ENCODE measurements at places on chromosomes 3 and 15.
A peak's percentile ranks its signal among the peaks of the same experiment; 100 is the strongest.

- DNase-seq: no peak
Observed at GRCh38 chr15:91318516-91318915, 218.5 kb downstream of the SV2B start.

GRCh38 chr3:53346514-53346913 is 829 bp downstream of the DCP1A start:
- DNase-seq: no peak

GRCh38 chr3:59540696-59541095 is 490.9 kb upstream of the CFAP20DC start:
- DNase-seq: no peak

DNA sequence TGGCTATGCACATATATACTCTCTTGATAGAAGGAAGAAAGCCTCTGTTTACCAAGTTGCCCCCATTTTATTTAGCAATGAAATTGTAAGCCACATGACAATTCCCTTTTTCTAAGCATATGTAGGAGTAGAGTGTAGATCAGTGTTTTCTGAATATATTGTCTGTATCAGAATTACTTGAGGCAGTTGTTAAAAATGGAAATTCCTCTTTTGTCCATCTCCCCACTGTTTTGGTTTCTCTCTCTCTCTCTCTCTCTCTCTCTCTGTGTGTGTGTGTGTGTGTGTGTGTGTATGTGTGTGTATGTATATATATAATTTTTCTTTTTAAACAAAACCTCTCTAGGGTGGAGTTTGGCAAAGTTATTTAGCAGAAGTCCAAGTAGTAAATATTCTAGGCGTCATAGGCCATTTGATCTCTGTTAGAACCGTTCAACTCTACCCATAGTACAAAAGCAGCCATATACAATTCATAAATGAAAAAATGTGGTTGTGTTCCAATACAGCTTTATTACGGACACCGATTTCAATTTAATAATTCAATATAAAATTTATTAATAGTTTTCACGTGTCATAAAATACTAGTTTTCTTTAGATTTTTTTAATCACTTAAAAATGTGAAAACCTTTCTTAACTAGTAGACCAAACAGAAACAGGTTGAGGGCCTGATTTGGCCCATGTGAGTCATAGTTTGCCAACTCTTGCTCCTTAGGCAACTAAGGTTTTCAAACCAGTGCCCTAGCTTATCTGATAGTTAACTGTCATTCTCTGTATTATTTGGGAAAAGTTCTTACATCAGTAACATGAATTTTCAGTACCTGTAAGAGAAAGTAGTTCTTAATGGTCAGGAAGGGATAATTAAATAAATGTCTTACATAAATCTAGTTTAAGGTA is 39.8 kb downstream of the UBE2E1 start:
- DNase-seq: no peak

DNA sequence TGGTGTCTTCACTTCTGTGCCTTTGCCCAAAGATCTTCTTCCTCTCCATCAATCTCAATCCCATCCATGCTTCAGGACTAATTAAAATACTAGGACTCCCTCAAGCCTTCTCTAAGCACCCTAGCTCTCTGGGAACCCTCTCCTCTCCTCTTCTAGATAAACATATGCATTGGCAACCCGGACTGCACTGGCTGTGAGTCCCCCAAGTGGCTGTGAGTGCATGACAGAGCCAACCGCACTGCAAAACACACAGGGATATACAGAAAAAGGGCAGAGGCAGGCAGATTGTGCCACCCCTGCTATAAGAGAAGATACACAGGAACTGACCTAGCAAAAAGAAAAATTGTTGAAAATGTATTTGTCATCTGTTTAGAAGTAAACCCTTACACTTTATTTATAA is 457.1 kb downstream of the MFSD1 start:
- no peak for DNase-seq

- no peak for DNase-seq
Observed at GRCh38 chr15:33380406-33380805, 69.6 kb downstream of the RYR3 start.

- no peak for DNase-seq
Observed at GRCh38 chr15:91776104-91776503, 77.4 kb upstream of the SLCO3A1 start.

- DNase-seq: no peak
Observed at GRCh38 chr3:134755821-134756220, 39.2 kb upstream of the EPHB1 start.

DNA sequence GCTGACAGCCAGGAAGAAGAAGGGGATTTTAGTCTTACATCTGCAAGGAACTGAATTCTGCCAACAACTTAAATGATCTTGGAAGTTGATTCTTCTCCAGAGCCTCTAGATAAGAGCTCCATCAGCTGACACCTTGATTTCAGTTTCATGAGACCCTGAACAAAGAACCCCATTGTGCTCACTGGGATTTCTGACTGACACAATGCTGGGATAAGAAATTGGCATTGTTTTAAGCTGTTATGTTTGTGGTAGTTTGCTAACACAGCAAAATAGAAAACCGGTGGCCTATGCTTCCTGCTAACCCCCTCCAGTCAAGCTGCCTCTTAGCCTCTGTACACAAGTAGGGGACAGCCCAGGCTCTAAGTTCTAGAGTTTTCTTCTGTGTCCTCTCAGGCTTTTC is 36.2 kb downstream of the MASP1 start:
- DNase-seq: no peak

- DNase-seq: no peak
Observed at GRCh38 chr3:167716920-167717319, 17.8 kb downstream of the PDCD10 start.

GRCh38 chr15:40463279-40463678 is 7.5 kb upstream of the CHST14 start:
- DNase-seq: no peak

- no peak for DNase-seq
Observed at GRCh38 chr15:63528138-63528659, 23.8 kb downstream of the USP3 start.

DNA sequence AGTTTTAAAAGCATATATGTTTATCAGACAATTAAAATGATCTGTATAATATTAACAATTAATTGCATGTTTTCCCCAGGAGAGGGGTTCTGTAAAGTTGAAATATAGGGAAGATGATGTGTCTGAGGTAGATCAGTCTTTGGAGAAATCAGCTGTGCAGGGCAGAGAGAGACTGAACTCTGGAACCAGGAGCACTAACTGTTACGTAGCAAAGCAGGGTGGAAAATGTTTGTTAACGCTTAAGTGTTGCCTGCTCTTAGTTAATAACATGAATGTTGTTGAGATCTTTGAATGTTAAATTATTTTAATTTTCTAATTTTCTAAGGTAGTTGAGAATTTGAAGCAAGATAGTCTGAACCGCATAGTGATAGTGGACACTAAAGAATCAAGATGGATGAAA is 57.5 kb downstream of the NEO1 start:
- DNase-seq: no peak

GRCh38 chr15:55917881-55918296 is 75.5 kb downstream of the NEDD4 start:
- peak; percentile 67 for DNase-seq

DNA sequence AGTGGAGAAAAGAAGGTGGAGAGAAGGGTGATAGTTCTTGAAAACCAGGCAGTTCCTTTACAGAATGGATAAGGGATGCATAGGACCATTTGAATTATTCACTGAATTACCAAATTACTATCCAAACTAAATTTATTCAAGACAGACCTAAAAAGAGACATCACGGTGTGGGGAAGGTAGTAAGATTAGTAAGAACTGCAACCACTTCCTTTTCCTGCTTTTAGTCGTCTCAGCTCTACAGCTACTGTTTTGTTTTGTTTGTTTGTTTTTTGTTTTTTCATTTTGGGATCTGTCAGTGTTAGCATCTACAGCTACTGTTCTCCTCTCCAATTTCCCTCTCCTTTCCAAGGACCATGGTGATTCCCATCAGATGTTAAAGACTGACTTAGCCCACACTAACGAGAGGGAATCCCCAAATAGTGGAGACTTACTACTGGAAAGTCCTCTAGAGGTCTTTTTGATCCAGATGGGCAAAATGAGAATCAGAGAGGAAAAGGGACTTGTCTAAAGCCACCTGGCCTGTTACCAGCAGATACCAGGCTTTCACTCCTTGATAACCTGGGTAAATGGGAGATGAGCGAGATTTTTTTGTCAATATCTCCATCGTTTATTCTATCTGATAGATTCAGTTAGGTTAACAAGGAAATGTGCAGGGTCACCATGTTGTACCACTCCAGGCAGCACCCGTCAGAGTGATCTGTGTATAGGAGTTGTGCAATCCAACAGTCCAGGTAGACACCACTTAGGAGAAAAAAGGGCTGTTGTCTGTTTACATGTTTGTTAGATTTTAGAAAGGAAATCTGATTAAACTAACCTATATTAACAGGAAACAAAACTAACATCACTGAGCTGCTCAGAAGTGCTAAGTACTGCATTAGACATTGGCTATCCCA is 6.0 kb downstream of the HCLS1 start:
- no peak for DNase-seq

- DNase-seq: no peak
Observed at GRCh38 chr15:100879464-100880138, at the start of gene ALDH1A3. TSS of gene ALDH1A3 (plus strand) at chr15:100879831. CDS start at chr15:100879908, 77 bp downstream.

DNA sequence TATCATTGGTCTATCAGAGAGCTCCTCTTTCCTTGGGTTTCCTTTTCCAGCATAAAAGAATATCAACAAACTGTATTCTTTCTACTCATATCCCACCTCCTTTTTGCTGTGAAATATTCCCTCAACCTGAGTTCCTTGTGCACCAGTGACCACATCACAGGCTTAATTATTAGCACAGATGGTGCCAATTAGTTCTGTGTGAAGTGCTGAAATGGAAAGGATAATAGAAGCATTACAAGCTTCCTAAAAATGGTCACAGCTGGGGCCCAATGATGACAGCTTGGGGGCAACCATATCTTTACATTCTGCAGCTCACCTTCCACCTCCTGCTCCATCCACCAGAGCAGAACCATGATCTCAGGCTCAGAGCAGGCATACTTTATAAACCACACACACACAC is 84.6 kb downstream of the ANO10 start:
- DNase-seq: no peak

DNA sequence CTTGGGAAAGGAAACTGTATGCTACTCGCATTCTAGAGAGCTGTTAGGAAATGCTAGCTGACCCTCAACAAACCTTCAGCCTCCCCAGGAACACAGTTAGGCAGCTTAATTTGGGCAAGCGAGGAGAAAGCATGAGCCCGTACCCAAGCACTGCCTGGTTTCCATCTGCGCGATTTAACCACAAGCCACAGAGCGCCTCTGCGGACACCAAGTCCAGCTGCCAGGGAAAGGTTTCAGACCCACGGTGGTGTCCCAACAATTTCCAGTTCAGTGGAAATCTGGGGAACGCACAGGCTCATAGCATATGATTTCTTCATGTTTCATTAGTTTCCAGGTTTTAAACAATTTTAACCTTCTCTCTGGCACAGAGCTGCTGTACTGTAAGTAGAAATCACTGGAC is 617.6 kb downstream of the FHIT start:
- DNase-seq: no peak

DNA sequence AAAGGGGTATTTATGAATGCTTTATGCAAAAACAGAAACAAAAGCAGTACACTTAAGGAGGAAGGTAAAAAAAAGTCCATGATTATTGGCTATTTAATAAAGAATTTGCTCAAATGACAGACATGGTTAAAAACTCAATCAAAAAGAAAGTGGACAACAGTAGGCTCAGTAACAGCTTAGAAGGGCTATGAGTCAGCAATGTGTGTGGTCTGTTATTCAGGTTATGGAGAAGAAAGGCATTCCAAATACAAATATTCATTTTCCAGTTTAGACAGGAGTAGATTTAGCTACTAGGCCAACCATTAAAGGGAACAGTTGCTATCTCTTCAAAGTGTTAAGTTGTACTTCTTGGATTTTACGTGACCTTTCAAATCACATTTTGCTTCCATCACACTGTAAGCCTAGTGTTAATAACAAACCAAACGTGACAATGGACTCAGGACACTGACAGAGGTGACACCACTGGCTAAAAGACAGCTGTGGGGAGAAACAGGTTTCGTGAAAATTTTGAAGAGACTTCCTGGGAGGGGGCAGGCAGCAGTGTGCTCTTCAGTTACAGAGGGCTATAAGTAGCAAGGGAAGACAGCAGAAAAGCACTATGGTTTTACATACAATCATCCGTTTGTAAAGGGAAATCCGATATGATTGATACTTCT is 41.7 kb upstream of the MYO5C start:
- DNase-seq: no peak

GRCh38 chr15:36403351-36403750 is 176.1 kb upstream of the CDIN1 start:
- DNase-seq: no peak

DNA sequence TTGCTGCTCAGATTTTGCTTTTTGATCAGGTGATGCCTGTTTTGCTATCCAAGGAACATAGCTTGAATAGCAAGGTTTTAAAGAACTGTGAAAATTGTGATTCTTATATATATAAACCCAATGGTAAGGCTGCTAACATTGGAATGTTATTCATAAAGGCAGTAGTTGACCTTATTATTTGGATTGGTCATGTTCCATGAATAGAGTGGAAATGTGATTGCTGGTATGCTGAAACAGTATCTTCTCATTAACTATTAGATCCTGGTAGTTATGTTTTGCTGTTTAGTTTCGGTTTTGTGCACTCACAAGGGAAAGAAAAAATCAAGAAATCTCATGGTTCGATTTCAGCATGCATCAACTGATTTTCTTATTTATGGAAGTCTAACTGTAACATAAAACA is 78.7 kb upstream of the NPHP3 start:
- no peak for DNase-seq

DNA sequence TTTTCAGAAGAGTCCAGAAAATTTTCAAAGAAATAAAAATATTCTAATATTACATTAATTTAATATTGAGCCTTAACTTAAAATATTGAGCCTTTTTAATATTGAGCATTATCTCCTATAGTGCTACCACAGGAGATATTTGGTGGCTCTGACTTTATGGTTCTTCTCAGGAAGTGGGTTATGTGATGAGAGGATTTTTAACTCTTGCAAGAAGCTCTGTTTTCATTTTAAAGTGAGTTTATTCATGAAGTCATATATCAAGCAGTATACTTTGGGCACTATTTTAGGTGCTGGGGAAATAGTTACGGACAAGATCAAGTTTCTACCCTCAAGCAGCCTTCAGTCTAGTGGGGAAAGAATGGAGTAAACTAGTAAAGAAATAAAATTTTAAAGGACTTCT is 13.4 kb upstream of the MBNL1 start:
- DNase-seq: no peak

DNA sequence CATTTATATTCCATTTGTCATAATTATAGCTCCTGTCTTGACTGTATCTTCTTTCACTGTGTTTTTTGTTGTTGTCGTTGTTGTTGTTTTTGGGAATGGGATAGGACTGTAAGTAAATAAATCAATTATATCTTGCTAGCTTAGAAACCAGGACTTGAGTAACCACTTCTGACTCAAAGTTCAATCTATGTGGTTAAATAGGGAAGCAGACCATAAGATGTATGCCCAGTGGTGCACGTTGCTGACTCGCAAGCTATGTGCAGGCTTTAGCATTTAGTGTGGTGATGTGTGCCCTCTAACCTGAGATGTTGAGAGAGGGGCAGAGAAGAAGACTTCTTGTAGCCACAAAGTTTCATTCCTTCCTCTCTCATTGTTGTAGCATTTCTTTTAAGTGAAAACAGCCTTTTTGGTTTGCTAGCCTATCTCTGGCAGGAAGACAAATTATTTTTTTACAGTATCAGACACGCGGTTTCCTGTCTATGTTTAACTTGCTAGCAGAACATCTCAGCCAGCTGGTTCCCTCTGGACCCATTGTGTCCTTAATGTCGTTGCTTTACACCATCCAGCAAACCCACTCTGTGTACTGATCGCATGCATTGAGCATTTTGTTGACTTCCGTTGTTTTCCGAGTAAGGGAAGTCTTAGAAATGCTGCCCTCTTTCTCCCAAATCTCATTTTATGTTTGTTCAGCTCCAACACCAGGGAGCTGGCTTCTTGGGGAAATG is 52.1 kb downstream of the TGFBR2 start:
- DNase-seq: no peak

Measured in AG04449 (cell line).